ENCODE measurements at places on chromosomes 4 and X.

GRCh38 chr4:86924811-86925210, 10.0 kb upstream of the AFF1 start:
- no peak for DNase-seq

DNA sequence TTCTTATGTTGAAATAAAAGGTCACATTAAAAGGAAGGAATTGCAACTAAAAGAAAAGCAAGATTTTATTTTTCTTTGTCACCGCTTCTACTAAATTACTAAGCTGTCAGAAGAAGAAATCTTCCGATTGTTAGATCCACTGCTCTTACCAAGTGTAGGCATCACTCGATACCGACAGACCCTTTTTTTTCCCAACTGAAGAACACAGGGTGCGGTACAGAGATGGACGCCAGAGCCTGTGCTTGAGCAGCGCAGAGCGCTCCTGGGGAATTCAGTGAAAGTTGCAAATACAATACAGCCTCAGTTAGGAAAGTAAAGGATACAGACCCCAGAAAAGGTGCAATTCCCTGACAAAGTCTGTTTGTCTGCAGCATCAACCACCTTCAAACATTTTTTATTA, 94.9 kb upstream of the WDR17 start:
- no peak for DNase-seq

GRCh38 chr4:5572114-5572513, 136.2 kb downstream of the EVC2 start:
- no peak for DNase-seq

GRCh38 chr4:152577708-152578396, 42.0 kb upstream of the FBXW7 start:
- no peak for DNase-seq

DNA sequence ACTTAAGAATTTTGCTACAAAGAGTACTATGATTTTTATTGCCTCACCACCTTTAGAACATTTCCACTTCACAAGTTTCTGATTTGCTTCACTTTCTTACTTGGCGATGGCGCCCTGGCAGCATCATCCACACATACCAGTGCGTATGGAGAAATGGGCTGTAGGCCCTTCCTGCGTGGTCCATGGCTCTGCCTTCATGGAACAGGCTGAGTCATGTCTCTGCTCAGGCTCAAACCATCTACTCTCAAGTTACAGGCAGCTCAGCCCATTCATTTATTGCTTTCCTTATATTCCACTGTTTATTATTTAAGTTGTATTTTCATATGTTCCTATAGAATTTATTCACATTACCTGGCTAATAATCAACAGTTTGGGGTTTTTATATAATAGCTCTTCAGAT, 21.1 kb downstream of the CASP3 start:
- no peak for DNase-seq

DNA sequence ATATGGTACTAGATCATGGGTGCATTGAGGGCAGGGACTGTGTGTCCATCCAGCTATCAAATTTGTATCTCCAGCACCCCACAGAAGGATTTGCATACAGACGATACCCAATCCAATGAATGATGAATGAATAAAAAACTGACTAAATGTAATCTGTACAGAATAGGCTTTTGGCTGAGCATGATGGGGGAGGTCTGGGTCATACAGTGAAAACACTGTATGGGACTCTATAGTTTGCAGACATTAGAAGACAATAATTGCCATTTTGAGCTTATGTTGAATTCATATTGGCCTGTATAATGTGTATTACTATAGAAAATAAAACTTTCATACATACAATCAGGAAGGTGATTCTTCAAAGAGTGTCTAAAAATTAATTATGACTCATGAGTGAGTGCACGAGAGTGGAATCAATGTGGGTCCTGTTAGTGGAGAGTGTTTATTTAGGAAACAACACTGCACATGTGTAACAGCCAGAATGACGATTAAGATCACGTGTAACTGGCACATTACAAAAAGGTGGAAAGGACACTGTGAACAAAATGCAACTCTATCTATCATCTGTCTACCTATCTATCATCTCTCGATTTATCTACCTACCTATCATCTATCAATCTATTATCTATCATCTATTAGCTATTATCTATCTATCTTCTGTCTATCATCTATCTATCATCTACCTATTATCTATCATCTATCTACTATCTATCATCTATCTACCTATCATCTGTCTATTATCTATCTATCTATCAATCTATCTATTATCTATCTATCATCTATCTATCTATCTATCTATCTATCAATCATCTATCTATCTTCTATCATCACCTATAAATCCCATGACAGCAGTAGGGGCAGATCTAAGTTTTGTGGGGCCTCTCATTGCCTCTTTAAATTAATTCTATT, 201.3 kb downstream of the PTTG2 start:
- no peak for DNase-seq

DNA sequence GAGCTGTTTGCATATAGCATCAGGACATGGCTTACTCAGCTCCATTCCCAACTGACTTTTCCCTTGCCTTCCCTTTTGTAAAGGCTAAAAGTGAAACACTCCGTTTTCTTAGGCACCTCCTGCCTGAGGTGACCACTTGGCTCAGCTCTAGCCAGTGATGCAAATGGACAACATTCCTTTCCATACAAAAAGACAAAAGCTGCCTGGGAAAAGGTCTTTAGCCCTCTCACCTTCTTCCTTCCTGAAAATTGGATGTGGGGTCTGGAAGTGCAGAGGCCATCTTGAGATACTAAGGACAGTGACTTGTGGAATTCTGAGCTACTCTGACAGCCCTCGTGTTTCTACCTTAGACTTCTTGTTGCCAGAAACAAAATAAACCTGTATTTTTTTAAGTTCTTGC, 27.7 kb upstream of the SFRP2 start:
- DNase-seq: no peak

GRCh38 chrX:38552721-38553120, 8.6 kb upstream of the TSPAN7 start:
- no peak for DNase-seq

DNA sequence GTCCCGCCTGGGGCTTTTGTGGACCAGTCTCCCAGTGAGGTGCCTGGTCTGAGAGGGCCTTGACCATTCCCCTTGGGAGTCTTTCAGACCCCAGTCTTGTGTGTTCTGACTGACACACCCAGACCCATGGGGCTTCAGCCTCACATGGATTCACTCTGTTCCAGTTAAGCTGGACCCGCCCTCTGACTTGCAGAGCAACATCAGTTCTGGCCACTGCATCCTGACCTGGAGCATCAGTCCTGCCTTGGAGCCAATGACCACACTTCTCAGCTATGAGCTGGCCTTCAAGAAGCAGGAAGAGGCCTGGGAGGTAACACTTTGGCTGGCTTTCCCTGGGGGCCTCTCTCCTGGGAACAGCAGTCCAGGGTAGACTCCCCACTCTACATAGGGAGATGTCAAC, 6.8 kb downstream of the IL9R start:
- no peak for DNase-seq

GRCh38 chr4:97150966-97151365, 992.3 kb downstream of the STPG2 start:
- DNase-seq: no peak

All from stimulated activated CD4-positive, alpha-beta T cell treated with anti-CD3 and anti-CD28 coated beads, TNF-alpha, amount 100 ng/mL, for 48 hours (primary cell).